ENCODE measurements at places on chromosomes 5 and 9. TPM values are rescaled to one million over a fixed set of nuclear protein-coding genes. Genes with fewer than 3 reads are reported as not detected.

GRCh38 chr9:93406371-93406770, 45.1 kb upstream of the FAM120A start:
- no peak overlapping the region for H3K4me3 ChIP-seq
- H3K27ac ChIP-seq, result no peak overlapping the region
- no peaks in the 10 kb centered on the region for H3K27me3 ChIP-seq
- no peak for DNase-seq
- H3K4me1 ChIP-seq, result no peaks in the 10 kb centered on the region
- no peaks in the 10 kb centered on the region for H3K36me3 ChIP-seq

The LARP1 gene
- 59.9 TPM for total RNA-seq

DNA sequence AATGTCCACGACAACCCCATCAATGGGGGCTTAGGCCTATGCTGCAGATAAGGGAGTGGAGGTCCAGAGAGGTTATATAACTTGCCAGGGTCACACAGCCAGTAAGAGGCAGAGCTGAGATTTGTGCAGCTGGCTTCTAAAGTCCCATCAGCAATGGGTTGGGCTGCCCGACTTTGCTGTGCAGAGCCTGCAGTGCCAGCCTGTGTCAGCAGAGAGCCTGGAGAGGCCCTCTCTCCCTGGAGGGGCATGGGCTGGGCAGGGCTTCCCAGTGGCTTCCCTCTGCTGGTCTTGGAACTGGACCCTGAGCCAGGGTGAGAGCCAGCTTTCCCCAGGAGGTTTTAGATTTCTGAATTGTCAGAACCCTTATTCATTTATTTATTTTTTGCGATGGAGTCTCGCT, 77.2 kb upstream of the RAPGEF1 start:
- H3K27ac ChIP-seq, result no peak overlapping the region
- DNase-seq, result no peak
- no peaks in the 10 kb centered on the region for H3K4me1 ChIP-seq
- no peaks in the 10 kb centered on the region for H3K36me3 ChIP-seq
- H3K4me3 ChIP-seq, result no peak overlapping the region

DNA sequence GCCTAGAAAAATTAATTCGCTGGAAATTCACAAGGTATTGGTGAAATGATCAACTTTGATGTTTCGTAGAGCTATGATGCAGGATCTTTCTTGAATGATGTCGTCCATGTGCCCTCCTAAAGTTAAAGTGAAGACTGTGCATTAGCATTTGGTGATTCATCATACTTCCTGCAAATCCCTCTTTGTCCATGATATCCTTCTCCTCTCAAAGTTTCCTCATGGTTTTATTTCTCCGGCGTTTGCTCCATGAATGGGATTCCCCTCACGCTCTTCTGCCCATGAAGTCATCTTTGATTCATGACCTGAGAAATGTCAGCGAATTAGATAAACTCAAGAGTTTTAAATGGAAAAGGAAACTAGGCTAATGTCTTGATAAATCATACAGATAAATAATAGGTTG, 372.7 kb downstream of the PSAT1 start:
- H3K27me3 ChIP-seq, result no peaks in the 10 kb centered on the region
- DNase-seq, result no peak
- peaks cover 16% of the 10 kb centered on the region for H3K4me1 ChIP-seq
- no peaks in the 10 kb centered on the region for H3K36me3 ChIP-seq
- H3K4me3 ChIP-seq, result no peak overlapping the region

DNA sequence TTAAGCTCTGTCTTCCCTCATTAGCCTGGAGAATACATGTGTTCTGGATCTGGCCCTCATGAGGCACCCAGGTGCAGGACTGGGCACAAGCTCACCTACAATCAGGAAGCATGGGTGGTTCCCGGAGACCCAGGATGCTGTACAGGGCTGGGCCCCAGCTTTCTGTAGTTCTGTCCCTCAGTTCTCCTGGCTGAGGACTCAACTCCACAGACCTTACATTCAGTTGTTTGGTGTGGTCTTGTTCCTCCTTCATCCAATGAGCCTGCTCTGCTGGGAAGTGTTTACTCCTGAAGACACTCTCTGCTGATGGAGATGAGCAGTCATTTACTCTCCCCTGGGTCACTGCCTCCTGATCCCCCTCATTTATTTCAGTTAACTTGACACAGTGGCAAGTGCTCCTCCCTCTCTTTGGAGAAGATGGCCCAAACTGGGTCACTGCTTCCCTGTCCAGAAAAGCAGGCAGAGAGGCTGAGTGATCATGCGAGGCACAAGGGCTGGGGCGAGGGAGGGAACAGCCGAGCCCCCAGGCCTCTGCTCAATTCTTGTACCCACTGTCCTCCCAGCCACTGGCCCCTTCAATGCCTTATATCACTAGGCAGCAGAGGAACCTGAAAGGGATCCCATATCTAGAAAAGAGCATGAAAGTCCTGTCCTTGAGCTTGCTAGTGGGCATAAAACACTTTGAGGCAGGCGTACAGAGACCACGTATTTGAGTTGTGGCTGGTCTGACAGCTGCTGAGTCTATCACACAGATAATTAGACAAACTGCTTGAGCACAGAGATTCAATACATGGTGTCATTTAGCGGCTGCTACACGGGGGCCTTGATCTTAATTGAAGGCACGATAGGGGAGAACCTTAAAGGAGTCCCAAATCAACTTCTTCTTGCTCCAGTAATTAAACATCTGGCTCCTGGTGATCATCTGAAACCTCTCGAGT, 221.7 kb downstream of the FSTL4 start:
- no peak overlapping the region for H3K27ac ChIP-seq
- no peak overlapping the region for H3K4me3 ChIP-seq
- H3K36me3 ChIP-seq, result no peaks in the 10 kb centered on the region
- H3K27me3 ChIP-seq, result peaks cover 10% of the 10 kb centered on the region

GRCh38 chr5:9621379-9621903, 8.7 kb downstream of the TAS2R1 start:
- no peaks in the 10 kb centered on the region for H3K36me3 ChIP-seq
- peak overlapping the region; percentile 39 for H3K27ac ChIP-seq
- peaks cover 21% of the 10 kb centered on the region for H3K4me1 ChIP-seq
- H3K4me3 ChIP-seq, result no peak overlapping the region

DNA sequence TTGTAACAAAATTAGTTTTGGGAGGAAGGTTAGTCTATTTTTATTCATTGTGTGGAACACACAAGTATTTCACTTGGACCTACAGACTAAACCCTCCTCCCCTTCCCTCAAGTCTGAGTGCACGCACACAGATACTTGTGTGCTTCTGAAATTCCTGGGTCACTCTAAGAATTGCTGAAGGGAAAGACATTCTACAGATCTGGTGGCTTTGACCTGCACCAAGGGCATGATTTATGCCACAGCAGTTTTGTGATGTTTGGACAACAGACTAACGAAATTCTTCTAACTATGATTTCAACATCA, 150.5 kb downstream of the ARL15 start:
- DNase-seq, result peak; percentile 7
- peak overlapping the region; percentile 5 for H3K27ac ChIP-seq
- no peak overlapping the region for H3K4me3 ChIP-seq
- no peaks in the 10 kb centered on the region for H3K27me3 ChIP-seq

DNA sequence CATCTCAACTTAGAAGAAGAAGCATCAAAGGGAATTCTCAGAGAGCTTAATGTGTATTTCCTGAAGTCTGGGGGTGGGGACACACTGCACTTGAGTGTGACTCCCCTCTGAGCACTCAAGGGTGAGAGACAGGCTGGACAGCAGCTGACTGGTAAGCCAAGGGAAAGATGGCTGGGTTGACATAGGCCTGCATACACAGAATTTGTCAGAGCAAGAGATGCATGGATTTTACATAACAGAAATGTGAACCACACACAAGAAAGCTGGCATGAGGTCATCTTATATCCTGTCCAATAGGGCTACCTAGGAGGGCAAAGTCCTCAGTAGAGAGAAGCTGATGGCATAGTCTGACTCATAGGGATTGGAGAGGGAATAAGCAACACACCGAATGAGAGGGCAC, 114.3 kb upstream of the EPB41L4A start:
- no peak overlapping the region for H3K4me3 ChIP-seq
- DNase-seq, result no peak
- H3K27ac ChIP-seq, result no peak overlapping the region
- no peaks in the 10 kb centered on the region for H3K27me3 ChIP-seq

- H3K36me3 ChIP-seq, result no peaks in the 10 kb centered on the region
- no peak overlapping the region for H3K4me3 ChIP-seq
- H3K4me1 ChIP-seq, result no peaks in the 10 kb centered on the region
- DNase-seq, result no peak
Measured at GRCh38 chr5:28808967-28809810, 1770.8 kb upstream of the CDH9 start.
